ENCODE measurements at places on chromosomes 7 and 10. TPM values are rescaled to one million over a fixed set of nuclear protein-coding genes. Genes with fewer than 3 reads are reported as not detected.
A peak's percentile ranks its signal among the peaks of the same experiment; 100 is the strongest.

GRCh38 chr7:158603773-158604755, 16.4 kb upstream of the PTPRN2 start:
- H3K36me3 ChIP-seq = no peaks in the 10 kb centered on the region
- no peak overlapping the region for H3K27ac ChIP-seq
- no peak for DNase-seq
- no peaks in the 10 kb centered on the region for H3K27me3 ChIP-seq
- no peaks in the 10 kb centered on the region for H3K4me1 ChIP-seq

- peak overlapping the region; percentile 14 for H3K27ac ChIP-seq
- peak; percentile 45 for DNase-seq
- H3K27me3 ChIP-seq = no peaks in the 10 kb centered on the region
Observed at GRCh38 chr10:14173706-14174594, 156.8 kb downstream of the FRMD4A start.

- H3K4me3 ChIP-seq = no peak within 1 kb of the TSS
- H3K36me3 ChIP-seq = no peaks in the 10 kb centered on the region
- no peaks in the 10 kb centered on the region for H3K27me3 ChIP-seq
- H3K4me1 ChIP-seq = peaks cover 29% of the 10 kb centered on the region
- no peak within 1 kb of the TSS for H3K27ac ChIP-seq
Observed at GRCh38 chr10:112283100-112283499, at the start of gene TECTB. TSS of gene TECTB (plus strand) at chr10:112283400. CDS start at chr10:112283735, 335 bp downstream.

GRCh38 chr10:22803261-22803885, 89.0 kb upstream of the PIP4K2A start:
- no peaks in the 10 kb centered on the region for H3K27me3 ChIP-seq
- no peak overlapping the region for H3K27ac ChIP-seq
- H3K36me3 ChIP-seq = no peaks in the 10 kb centered on the region
- no peak overlapping the region for H3K4me3 ChIP-seq
- no peak for DNase-seq

DNA sequence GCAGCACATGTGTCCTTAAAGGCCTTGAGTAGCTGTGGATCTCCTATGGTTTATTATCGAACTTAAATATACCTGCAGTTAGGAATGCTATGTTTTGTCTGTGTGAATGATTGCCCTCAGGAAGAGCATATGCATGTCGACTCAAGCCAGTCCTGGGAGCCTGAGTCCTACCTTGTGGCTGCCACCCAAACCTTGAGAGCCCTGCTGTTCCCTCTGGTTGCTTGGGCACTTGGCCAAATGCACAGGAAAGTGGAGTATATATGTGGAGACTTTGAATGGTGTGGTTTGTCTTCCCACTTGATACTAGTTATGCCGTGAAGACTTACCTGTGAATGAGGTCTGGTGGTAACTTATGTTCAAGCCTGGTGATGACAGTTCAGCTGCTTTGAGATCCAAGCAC, 409.8 kb downstream of the LRMDA start:
- no peaks in the 10 kb centered on the region for H3K27me3 ChIP-seq
- no peaks in the 10 kb centered on the region for H3K4me1 ChIP-seq
- no peak overlapping the region for H3K4me3 ChIP-seq
- no peak for DNase-seq
- no peak overlapping the region for H3K27ac ChIP-seq

GRCh38 chr7:147547252-147547897, 1043.2 kb upstream of the C7orf33 start:
- no peaks in the 10 kb centered on the region for H3K27me3 ChIP-seq
- H3K27ac ChIP-seq = no peak overlapping the region
- no peaks in the 10 kb centered on the region for H3K4me1 ChIP-seq
- no peaks in the 10 kb centered on the region for H3K36me3 ChIP-seq
- no peak overlapping the region for H3K4me3 ChIP-seq

GRCh38 chr7:2522780-2523433, 3.3 kb downstream of the LFNG start:
- H3K27ac ChIP-seq = peak overlapping the region; percentile 21
- no peaks in the 10 kb centered on the region for H3K36me3 ChIP-seq
- H3K4me3 ChIP-seq = no peak overlapping the region

- no peaks in the 10 kb centered on the region for H3K36me3 ChIP-seq
- no peaks in the 10 kb centered on the region for H3K27me3 ChIP-seq
- H3K4me1 ChIP-seq = no peaks in the 10 kb centered on the region
- no peak overlapping the region for H3K4me3 ChIP-seq
- DNase-seq = no peak
Observed at GRCh38 chr10:105803206-105803605, 1162.1 kb downstream of the SORCS3 start.

DNA sequence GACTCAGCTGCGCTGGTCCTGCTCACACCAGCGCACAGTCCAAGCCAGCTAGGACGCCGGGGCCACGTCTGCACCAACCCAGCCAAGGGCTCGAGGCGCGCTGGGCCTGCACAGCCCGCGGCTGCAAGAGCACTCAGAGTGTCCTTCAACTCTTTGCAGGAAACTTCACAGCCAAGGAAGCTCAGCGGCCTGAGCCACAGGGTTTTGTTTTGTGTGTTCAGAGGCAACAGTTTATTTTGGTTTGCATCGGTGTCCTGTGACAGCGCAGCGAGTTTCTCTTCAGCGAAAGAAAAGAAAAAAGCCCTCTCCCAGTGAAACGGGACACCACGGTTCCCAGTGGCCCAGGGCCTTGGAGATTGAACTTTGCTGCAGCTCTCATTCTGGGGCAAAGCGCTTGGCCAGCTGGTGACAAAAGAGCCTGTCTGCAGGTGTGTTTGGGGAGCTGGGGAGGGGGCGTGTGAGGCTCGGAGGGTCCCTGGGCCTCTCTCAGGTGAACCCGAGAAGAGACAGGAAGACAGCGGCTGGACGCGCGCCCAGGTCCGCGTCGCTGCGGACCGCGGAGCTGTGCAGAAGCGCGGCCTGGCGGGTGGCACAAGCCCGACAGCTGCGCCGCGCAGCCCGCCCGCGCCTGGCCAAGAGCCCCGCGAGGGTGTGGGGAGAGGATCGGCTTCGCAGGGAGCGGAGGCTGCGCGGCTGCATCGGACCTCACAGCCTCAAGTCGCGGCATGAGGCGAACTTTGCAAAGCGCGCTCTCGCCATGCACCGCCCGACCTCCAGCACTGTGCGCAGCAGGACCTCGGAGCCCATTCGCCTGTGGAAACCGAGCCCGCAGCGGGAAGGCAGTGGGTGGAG, 922 bp downstream of the CXCL12 start:
- H3K27ac ChIP-seq = no peak overlapping the region
- H3K4me1 ChIP-seq = peaks cover 9% of the 10 kb centered on the region
- DNase-seq = no peak
- peaks cover 1% of the 10 kb centered on the region for H3K27me3 ChIP-seq
- no peaks in the 10 kb centered on the region for H3K36me3 ChIP-seq

- no peaks in the 10 kb centered on the region for H3K27me3 ChIP-seq
- H3K36me3 ChIP-seq = no peaks in the 10 kb centered on the region
- no peaks in the 10 kb centered on the region for H3K4me1 ChIP-seq
- H3K4me3 ChIP-seq = no peak overlapping the region
- DNase-seq = no peak
Observed at GRCh38 chr10:74262856-74263255, 111.8 kb downstream of the ADK start.

DNA sequence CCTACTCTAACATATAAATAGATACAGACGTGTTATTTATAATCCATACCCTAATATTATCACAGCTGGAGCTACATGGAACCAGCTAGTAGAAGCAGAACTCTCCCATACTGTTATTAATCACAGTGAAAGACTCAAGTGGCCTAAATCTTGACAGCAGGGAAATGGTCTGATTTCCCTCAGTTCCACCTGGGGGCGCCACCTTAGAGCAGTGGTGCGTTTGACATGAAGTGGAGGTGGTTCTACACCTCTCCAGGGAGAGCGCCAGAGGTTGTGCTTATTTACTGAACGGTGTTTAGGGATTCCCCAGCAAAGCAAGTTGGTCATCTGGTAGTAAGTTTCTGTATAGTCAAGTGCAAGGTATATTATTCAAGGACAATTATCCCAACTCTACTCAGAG, 17.6 kb downstream of the DNTT start:
- no peaks in the 10 kb centered on the region for H3K27me3 ChIP-seq
- no peak overlapping the region for H3K4me3 ChIP-seq
- H3K36me3 ChIP-seq = no peaks in the 10 kb centered on the region
- H3K4me1 ChIP-seq = no peaks in the 10 kb centered on the region
- no peak for DNase-seq
- no peak overlapping the region for H3K27ac ChIP-seq

DNA sequence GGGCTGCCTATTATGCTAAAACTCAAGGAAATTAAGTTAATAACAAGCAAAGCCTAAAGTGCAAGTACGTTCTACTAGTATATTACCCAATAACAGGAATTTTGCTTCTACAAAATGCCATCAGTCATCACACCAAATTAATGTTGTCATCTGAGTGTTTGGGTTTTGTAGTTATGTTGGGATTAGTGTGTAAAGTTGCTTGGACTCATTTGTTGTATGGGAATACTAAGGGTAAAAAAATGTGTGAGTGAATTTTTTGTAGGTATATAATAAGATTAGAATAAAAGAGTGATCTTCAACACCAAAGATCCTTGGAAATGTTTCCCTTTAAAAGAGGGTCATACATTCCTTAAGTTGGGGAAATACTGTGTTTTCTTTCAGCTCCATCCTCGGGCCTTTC, 38.6 kb downstream of the NRP1 start:
- no peaks in the 10 kb centered on the region for H3K27me3 ChIP-seq
- peaks cover 2% of the 10 kb centered on the region for H3K36me3 ChIP-seq
- H3K4me1 ChIP-seq = peaks cover 27% of the 10 kb centered on the region
- no peak overlapping the region for H3K4me3 ChIP-seq
- no peak for DNase-seq

- no peaks in the 10 kb centered on the region for H3K36me3 ChIP-seq
- no peak overlapping the region for H3K27ac ChIP-seq
- peak overlapping the region; percentile 75 for H3K4me3 ChIP-seq
- H3K27me3 ChIP-seq = no peaks in the 10 kb centered on the region
- no peak for DNase-seq
Observed at GRCh38 chr7:108456845-108457540, 757 bp upstream of the NRCAM start.

DNA sequence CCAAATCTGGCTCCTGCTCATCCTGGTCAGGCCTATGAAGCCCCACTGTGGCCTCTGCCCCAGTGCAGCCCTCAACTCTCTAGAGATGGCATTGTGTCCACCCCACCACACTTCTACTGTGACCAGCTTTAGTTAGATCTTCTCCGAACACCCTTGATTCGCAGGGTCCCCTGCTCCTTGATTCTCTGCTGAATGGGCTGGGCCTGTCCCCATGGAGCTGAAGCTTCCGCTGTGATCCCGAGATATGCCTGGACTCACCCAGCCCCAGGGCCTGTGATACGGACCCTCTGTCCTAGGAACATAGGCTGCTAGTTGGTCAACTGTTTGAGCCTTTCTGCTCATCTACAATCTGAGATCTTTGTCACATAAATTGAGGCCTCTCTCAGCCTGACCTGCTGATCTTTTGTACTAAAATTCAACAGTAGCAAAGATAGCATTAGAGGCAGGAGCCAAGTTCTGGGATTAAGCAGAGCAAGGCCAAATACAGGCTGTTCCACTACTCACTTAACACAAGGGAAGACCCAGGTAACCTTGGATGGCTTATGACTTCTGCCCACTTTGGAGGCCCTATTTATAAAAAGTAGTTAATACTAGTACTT, 6.5 kb upstream of the PPIF start:
- no peak overlapping the region for H3K27ac ChIP-seq
- H3K27me3 ChIP-seq = no peaks in the 10 kb centered on the region
- no peaks in the 10 kb centered on the region for H3K4me1 ChIP-seq
- H3K36me3 ChIP-seq = no peaks in the 10 kb centered on the region
- DNase-seq = no peak
- H3K4me3 ChIP-seq = no peak overlapping the region

DNA sequence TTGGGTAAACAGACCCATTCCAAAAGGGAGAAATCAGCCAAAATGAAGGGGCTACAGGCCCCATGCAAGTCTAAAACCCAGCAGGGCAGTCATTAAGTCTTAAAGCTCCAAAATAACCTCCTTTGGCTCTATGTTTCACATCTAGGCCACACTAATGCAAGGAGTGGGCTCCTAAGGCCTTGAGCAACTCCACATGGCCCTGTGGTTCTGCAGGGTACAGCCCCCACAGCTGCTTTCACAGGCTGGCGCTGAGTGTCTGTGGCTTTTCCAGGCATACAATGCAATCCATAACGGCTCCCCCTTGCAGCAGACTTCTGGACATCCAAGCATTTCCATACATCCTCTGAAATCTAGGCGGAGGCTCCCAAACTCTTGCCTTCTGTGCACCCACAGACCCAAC, 9.0 kb downstream of the TMEM243 start:
- DNase-seq = no peak
- no peaks in the 10 kb centered on the region for H3K4me1 ChIP-seq
- H3K4me3 ChIP-seq = no peak overlapping the region

DNA sequence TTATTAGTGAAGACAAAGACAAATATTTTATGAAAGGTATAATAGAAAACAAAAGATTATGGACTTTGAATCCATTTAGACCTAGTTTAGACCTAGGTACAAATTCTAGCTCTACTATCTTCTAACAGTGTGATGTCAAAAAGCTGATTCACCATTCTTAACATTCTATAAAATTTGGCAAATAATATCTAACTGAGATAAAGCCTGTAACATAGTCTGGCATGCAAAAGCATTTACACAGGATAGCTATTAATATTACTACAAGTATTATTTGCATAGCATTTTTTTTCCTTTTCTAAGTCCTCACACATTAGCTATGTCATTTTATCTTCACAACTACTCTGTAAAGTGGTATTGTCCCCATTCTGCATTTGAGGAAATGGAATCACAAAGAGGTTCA, 179.6 kb upstream of the LRRTM3 start:
- DNase-seq = no peak
- H3K27ac ChIP-seq = no peak overlapping the region
- H3K4me1 ChIP-seq = no peaks in the 10 kb centered on the region
- H3K4me3 ChIP-seq = no peak overlapping the region
- no peaks in the 10 kb centered on the region for H3K27me3 ChIP-seq

- H3K4me3 ChIP-seq = no peak overlapping the region
- H3K36me3 ChIP-seq = no peaks in the 10 kb centered on the region
- DNase-seq = no peak
- no peaks in the 10 kb centered on the region for H3K4me1 ChIP-seq
- H3K27ac ChIP-seq = no peak overlapping the region
Observed at GRCh38 chr7:145082366-145083161, 246.7 kb upstream of the TPK1 start.

DNA sequence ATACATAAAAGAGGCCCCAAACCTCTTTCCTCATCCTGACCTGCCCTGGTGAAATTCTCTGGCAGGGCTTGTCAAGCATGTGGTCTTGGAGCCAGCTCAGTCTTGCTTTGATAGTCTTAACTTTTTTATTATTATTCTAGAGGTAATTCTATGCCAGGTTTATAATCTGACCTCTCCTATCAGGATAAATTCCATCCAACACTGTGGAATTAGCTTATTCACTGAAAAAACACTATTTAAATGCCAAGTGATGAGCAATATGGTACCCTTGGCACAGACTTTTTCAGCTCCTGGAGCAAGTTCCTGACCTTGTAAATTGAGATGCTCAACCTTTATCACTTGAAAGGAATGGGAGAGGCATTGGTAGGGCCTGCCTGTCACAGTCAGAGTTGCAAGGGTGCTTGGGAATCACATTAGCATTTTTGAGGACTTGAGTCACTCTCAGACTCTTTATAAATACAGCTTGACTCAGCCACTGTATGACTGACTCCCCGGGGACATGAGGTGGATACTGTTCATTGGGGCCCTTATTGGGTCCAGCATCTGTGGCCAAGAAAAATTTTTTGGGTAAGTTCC, at the start of gene CPA4:
TSS of gene CPA4 (plus strand) at position 480 of the 576 bp plus-strand sequence. CDS start at position 500, 20 bp downstream.
- no peaks in the 10 kb centered on the region for H3K4me1 ChIP-seq
- H3K27me3 ChIP-seq = no peaks in the 10 kb centered on the region
- no peak within 1 kb of the TSS for H3K27ac ChIP-seq

Gene TMEM196
- total RNA-seq = not detected

Gene ACHE
- 19.0 TPM for total RNA-seq

Gene MCM10
- 62.6 TPM for total RNA-seq

Gene NEURL1
- total RNA-seq = 0.91 TPM

Gene DYNC1I1
- 6.8 TPM for total RNA-seq

Gene ADAM12
- total RNA-seq = not detected

Gene AKR1C3
- total RNA-seq = 96.8 TPM

Gene TMEM176A
- 49.6 TPM for total RNA-seq

Gene LARP4B
- total RNA-seq = 230 TPM

Gene PRKAR1B
- total RNA-seq = 60.0 TPM

Gene SORCS1
- not detected for total RNA-seq
